ENCODE measurements at places on chromosomes 2 and 18.

- no peak for DNase-seq
Measured at GRCh38 chr2:68251855-68252399, 405 bp downstream of the PPP3R1 start.

GRCh38 chr18:55000529-55000928 lies 41.3 kb upstream of the CCDC68 start:
- no peak for DNase-seq

DNA sequence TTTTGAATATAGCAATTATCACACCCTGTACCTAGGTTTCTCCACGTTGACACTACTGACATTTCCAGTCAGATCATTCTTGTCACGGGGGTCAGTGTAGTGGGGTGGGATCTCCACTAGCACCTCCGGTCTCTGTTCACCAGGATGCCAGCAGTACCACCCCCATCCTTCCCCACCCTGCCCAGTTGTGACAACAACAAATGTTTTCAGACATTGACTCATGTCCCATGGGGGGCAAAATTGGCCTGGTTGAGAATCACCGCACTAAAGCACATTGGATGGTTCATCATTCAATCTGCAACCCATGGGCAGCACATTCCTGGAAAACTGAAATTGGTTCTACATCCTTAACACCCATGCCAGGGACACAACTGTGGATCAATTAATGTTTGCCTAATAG lies 32.3 kb downstream of the FEZ2 start:
- DNase-seq, result no peak

GRCh38 chr18:6576718-6577375 lies 152.7 kb upstream of the ARHGAP28 start:
- DNase-seq, result no peak

- DNase-seq, result no peak
Measured at GRCh38 chr18:76356666-76357065, 138.4 kb downstream of the ZNF516 start.

DNA sequence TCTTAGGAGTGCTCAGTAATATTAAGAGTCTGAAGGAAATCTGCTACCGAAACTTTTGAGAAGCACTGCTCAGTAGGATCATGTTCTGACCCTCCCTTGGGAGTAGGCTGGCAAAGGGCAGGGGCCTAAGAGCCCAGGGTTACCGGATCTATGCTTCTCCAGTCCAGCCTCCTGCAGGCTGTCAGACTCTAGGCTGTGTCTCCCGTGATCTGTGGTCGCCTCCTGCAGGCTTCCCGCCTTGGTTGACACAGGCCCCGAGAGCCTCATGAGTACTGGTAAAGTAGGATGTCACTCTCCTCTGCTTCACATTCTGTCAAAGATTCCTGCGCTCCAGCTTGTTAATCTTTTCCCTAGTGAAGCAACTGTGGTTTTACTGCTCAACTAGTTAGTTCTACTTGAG lies 647.8 kb upstream of the RAB6C start:
- DNase-seq, result no peak

GRCh38 chr2:36545871-36546416 lies 52.0 kb downstream of the FEZ2 start:
- no peak for DNase-seq

DNA sequence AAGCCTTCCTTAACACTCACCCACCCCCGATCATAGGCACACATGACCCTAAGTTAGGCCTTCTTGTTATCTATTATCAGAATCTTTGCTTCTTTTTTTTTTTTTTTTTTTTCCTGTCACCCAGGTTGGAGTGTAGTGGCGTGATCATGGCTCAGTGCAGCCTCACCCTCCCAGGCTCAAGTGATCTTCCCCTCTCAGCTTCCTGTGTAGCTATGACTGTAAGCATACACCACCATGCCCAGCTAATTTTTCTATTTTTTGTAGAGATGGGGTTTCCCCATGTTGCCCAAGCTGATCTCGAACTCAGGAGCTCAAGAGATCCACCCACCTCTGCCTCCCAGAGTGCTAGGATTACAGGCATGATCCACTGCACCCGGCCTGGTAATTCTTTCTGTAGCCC lies 328.7 kb downstream of the NR4A2 start:
- DNase-seq, result no peak

- DNase-seq, result no peak
Measured at GRCh38 chr18:68991286-68991685, 193.4 kb downstream of the CCDC102B start.

DNA sequence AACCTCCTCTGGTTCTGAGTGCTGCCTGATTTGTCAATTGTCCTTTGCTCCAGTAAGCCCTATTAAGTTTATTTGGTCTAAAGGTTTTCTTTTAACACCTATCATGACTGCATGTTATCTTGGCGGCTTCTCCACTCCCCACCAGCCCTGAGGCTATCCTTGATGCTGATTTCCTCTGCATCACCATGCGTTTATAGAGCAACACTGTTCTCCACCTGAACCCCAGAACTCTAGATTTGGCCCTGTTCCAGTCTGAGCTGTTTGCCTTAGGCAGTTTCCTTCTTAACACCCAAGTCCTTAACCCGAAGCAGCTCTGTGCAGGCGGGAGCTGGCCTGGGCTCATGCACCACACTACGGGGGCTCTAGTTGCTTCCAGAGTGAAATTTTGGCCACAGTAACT lies 98.2 kb upstream of the NPAS2 start:
- DNase-seq, result no peak

DNA sequence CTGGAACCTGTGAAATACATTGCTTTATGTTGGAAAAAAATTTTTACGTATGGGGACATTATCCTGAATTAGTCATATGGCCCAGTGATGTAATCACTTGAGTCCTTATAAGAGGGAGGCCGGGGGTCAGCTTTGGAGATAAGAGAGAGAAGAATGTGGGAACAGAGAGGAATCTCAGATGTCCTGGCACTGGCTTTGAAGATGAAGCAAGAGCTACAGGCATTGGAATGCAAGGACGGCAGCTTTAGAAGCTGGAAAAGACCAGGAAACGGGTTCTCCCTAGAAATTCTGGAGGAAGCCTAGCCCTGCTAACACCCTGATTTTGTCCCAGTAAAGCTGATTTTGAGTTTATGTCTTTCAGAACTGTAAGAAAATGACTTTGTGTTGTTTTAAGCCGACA lies 1129.9 kb upstream of the GYPC start:
- DNase-seq, result no peak

DNA sequence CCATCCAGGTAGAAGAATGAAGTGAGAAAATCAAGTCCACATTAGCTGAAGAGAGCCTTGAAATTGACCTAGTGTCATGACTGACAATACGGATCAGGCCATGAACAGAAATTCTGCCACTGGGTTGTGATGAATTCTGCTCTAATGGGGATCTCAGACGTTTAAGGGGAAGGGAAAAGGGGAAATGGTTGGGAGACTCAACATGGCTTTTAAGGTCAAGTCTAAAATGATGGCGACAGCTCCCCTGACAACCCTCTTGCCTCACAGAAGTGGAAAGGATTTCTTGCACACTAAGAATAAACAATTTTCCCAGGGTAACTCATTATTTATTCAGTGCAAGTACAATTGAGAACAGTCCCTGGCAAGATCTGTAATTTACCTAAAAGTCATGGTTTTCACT lies 302.5 kb upstream of the ACVR2A start:
- DNase-seq, result no peak

DNA sequence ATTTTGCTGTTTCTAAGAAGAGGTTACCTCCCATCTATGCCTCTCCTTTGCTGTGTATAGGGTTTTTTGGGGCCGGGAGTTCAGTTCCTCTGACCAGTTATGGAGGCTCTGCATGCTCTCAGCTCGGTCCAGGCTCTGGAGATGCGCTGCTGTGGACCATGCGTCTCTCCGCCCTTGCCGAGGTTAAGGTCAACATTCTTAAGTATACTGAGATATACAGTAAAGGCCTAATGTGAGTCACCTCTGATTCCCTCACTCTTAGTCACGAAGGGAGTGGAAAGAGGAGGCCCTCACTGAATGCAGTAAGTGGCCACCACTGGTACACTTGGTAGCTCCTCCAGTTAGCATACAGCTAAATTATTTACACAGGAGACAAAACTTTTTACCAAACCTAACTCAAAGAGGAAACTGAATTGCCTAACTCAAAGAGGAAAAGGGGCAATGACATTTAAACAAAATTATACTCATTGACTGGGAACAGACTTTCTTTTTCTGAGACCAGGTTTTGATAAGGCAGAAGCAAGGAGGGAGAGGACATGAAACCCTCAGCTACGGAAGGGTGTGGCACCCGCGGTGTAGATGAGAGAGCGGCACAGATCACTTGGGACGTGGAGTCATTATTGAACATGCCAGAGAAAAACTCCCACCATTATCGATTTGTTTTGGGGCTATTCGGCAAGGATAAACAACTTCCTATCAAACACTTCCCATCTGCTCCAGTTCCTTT lies 98.7 kb downstream of the COPS8 start:
- no peak for DNase-seq

- DNase-seq, result no peak
Measured at GRCh38 chr18:2919600-2919999, 72.8 kb downstream of the EMILIN2 start.

DNA sequence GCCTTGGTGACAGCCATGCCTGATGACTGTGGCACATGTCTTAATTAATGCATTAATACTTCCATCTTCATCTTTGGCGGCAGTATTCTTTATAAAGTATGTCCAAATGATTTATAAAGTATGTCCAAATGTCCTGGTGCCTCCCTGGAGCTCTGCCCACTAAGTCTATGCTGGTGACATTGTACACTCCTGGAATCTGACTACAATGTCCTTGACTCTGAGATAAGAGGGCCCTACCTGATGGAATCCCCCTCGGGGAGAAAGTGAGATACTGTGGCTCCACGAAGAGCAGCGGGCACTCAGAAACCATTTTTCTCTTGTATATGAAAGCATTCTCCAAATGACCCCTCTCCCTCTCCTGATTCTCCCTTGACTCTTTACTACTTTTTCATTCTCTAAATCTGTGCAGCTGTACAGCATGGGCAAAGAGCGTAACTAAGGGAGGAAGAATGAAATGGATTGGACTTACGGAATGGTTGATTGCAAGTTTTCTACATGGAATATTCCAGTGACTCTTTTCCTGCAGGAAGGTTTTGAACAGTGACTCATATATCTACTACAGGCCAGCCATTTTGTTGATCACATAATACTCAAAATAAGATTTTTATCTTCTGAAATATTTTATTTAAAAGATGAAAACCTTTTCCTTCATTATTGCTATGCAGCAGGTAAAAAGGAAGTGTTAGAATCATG lies 17.3 kb downstream of the RAB12 start:
- no peak for DNase-seq

DNA sequence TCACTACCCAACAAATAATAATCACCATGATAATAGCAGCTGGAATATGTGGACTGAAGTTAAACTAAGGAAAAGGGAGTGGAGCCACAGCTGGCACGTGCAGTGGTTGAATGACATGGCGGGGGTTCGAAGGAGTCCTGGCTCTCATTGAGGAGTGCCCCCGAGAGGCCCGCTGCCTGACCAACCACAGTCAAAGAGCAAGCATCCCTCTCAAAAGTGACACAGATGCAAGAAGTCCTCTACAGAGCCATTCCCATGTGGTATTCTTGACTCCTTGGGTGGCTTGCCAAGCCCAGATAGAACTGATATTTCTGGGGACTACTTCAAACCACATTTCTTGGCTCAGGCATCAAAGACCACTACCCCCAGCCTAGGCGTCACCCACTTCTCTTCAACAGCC lies 405.1 kb downstream of the TNS1 start:
- DNase-seq, result no peak

DNA sequence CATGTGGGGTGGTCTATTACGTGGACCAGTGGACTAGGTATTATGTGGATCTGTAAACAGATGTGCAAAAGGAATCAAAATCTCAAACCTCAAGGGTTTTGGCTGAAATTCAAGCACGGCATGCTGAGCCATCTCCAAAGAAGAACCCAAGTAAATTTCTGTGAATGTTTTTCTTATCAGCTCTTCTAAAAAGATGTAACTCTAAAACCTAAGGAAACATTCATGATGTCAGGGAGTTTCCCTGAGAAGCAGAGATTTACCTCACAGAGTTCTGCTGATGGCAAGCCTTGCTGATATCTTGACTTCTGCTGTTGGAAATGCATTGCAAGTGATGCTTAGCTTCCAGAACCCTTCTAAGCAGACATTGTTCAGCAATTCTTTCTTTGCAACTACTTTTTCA lies 21.6 kb downstream of the DSG4 start:
- no peak for DNase-seq

- DNase-seq, result no peak
Measured at GRCh38 chr2:131152074-131152473, 46.9 kb downstream of the PLEKHB2 start.

DNA sequence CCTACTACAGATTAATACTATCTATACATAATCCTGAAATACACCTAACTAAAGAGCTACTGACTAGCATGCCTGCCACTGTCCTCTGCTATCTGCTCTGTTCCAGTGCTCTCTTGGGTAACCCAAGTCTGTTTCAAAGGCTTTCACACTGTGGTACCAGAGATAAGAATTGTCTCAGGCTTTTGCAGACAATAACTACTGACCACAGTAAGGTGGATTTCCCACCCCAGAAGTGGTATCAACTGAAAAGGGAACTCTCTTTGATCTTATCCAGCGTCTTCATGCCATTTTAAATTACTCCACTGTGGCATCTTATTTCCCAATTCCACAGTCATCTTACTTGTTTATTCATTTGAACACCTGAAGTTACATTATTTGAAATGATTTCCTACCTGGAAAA lies 190.2 kb downstream of the IKZF2 start:
- DNase-seq, result no peak

- DNase-seq, result no peak
Measured at GRCh38 chr2:231127936-231128335, 3.1 kb upstream of the HTR2B start.

All from stimulated activated CD8-positive, alpha-beta memory T cell treated with anti-CD3 and anti-CD28 coated beads, Interleukin-4, amount 100 ng/mL, for 1 hour (primary cell).